ENCODE measurements at places on chromosomes 12 and 14.

DNA sequence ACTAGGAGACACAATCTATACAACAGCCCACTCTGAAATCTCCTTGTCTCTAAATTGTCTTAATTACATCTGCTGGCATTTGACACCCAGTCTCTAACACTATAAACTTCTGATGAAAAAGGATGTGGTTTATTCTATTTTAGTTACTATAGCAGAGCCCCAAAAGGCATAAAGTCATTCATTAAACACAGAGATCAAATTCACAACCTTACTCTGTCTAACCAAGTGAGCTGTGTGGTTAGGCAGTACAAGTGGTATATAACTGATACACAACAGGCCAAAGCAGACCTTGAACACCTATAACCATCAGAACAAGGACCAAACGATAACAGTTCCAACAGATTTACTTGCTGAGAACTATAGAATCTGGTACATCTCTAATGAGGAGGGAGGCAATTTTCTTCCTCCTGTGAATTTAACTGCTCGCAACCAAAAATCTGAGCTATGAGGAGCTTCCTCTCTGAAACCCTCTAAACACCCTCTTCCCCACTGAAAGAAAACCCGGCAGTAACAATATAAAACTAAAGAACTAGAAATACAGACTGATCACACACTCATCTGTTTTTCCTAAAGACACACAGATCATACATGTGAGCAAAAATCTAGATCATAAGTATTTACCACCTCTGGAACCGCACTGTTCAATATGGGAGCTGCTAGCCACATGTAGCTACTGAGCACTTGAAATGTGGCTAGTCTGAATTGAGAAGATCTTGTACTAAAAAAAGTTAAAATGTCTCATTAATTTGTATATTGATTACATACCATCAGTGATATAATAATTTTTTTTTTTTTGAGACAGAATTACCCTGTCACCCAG, 17.7 kb downstream of the SPPL3 start:
- DNase-seq: no peak

GRCh38 chr12:96233168-96233567, 39.0 kb downstream of the ELK3 start:
- DNase-seq: no peak

- no peak for DNase-seq
These were observed 10.1 kb upstream of the RASSF3 start for GRCh38 chr12:64600164-64600561.

DNA sequence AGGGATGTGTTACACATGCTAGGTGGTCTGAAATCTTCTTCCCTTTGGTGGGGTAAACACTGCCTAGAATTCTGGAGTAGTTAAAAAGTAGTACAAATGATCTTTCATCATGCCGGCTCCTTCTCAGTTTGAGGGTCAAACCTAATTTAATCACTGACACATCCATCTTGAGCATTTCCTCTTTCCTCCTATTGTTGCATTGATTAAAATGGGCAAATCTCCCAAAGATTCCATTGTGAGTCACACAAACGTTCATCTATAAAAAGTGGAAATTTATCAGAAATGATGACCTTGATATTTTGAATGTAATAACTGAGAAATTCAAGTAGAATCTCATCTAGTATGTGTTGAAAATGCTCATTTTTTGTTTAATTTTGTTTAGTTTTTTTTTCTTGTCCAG, 996.0 kb downstream of the NRXN3 start:
- no peak for DNase-seq

DNA sequence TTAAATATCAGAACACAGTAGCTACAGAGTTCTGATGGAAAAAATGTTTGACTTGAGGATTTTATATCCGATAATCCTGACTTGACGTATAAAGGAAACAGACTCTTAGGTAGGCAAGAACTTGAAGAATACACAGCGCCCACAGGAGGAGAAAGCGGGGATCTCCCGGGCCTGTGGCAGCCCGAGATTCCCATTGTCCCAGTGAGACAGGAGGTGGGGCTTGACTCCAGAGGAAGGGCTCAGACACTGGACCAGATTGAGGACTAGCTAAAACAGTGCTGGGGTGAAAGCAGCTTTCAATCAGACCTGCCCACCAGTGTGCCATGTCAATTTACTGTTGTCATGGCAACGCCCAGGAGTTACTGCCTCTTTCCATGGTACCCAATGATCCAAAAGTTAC, 51.1 kb upstream of the C14orf180 start:
- no peak for DNase-seq

DNA sequence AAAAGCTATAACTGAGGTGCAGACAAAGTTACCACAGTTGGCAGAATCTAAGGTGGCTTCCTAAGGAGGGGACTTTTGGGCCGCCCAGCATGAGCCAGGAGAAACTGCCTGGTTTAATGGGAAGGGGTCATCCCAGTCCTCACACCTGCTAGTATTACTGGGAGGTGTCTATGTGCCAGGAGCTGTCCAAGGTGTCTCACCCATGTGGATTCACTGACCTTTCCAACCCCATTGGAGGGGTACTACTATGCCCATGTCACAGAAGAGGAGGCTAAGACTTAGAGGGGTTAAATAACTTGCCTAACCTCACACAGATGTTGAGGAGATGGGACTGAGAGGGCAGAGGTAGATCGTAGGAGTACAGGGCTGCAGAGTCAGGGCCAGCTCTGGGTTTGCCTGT, 10.2 kb downstream of the ABCB9 start:
- DNase-seq: no peak

GRCh38 chr12:92926549-92926948, 2.5 kb downstream of the EEA1 start:
- no peak for DNase-seq

DNA sequence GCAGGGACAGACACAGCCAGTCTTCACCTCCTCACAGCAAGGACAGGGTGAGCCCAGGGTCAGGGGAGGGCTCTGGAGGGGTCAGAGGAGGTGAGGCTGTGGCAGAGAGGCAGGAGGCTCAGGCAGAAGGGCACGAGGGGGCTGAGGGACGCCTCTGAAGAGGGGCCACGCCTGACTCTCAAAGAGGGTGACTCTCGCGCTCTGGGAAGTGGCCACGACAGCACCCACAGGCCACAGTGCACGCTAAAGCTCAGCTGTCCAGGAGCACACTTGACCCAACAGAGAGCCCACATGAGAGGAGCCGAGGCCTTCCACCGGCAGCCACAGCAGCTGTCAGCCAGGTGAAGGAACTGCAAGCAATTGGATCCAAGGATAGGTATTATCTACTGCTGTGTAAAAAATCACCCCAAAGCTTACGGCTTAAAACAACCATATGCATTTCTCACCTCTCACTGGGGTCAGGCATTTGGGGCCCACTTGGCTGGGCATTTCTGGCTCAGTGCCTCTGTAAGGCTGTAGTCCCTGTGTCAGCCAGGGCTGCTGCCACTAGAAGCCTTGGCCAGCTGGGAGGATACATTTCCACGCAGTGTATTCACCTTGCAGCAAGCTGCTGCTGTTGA, 27.8 kb downstream of the SLC6A12 start:
- DNase-seq: no peak

- DNase-seq: no peak
These were observed 8.1 kb downstream of the GPX2 start for GRCh38 chr14:64934338-64934929.

DNA sequence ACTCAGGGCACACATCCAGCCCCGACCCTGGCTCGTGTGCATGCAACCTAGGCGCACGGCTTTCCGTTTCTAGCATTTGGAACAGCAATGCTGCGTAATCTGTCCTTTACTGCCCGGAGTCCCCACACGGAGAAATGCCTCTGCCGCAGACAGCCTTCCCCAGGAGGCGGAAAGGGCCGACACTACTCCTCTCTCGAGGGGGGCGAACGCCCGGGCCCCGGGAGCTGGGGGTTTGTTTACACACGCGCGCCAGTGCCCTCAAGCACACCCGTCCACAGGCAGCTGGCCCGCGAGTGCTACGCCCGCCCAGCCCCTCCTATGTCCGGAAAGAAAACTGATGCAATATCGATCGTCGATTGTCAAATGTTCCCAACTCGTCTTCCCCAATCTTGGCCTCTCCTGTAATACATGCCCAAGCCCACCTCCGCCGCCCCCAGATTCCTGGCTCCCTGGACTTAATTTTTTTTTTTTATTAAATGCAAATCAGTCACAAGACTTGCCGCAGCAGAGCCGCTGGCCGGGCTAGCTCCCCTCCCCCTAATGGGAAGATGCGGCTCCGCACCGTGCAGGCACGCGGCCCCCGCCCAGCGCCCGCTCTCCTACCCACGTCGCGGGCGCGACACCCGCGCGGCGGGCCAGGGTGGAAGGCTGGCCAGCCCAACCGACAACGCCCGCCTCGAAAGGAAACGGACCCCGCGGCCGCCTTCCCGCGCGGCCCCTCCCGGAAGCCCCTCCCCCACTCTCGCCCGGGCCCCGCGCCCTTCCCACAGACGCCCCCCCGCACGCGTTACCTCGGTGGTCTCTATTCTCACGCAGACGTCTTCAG, 642 bp downstream of the SLC38A2 start:
- DNase-seq: peak; percentile 46

DNA sequence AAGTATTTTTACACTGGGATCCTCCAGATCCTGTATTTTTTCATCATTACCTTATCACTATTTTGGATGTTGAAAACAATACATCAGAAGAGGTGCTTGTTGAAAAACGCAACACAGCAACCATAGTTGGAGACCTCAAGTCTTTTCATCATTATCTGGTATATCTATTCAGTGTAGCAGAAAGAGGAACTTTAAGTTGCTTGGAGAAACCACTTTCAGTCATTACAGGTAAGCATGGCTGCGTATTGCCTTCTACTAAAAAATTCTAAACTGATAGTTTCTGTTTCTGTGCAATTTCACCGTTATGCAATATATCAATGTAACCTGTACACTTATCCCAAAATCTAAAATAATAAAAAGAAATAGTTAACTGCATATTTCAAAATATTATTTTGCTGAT, 32.2 kb upstream of the PTPRQ start:
- DNase-seq: no peak

DNA sequence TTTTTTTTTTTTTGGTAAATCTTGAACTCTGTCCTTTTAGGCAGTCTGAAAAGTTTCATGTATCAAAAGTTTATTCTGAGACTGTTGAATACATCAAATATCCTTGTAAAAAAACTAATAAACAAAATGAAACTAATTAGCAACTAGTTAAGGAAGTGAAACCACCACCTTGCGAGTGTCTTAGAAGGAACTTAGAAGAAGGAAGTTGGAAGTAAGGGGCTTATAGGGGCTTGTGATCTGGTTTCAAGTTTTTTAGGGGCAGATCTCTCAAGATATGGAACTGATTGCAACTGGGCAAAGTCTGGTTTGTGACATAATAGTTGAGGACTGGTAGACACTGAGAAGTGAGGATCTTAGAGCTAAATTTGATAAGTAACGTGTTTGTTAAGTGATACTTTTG, 748.8 kb downstream of the C12orf50 start:
- no peak for DNase-seq

DNA sequence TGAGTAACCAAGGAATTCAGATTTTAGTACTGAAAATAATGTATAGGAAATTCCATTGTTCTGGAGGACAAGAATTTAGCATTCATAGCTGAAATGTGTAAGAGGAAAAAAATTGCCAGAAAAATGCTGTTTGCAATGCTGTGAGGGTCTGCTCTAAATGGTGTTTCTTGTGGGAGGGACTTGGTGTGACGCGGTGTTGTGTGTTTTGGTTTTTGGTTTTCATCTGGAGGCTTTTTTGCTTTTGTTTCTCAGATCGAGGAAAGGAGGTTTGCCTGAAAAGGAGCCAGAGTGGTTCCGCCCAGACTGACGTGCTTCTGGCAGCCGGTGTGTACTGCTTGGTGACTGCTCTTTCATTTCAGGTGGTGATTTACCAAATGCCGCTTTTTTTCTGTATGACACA, 211.8 kb upstream of the HMGA2 start:
- no peak for DNase-seq

GRCh38 chr14:73311708-73312030, 74.4 kb downstream of the PAPLN start:
- no peak for DNase-seq

DNA sequence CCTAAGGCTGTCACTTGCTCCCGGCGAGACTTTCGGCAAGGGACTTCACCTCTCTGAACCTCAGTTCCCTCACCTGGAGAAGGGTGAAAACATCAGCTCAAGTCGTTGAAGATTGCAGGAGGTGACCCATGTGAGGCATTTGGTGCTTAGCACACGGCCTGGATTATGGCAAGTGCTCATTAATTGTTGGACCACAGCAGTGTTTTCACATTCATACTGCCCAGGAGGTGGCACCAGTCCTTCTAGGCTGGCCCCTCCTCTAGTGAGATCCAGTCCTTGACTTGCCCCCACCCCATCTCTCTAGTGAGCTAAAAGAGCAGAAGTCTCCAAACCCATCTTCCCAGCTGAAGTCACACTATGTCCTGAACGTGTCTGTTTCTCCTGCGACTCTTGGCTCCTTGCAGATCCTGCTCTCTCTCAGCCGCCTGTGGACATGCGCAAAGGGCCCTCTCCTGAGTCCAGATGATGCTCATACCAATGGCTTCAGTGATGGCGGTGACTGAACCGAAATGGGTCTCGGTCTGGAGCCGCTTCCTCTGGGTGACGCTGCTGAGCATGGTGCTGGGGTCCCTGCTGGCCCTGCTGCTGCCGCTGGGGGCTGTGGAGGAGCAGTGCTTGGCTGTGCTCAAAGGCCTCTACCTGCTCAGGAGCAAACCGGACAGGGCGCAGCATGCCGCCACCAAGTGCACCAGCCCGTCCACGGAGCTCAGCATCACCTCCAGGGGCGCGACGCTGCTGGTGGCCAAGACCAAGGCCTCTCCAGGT, 1.6 kb downstream of the FICD start:
- DNase-seq: no peak

- DNase-seq: no peak
These were observed 224.6 kb downstream of the ANO2 start for GRCh38 chr12:5720381-5721005.

DNA sequence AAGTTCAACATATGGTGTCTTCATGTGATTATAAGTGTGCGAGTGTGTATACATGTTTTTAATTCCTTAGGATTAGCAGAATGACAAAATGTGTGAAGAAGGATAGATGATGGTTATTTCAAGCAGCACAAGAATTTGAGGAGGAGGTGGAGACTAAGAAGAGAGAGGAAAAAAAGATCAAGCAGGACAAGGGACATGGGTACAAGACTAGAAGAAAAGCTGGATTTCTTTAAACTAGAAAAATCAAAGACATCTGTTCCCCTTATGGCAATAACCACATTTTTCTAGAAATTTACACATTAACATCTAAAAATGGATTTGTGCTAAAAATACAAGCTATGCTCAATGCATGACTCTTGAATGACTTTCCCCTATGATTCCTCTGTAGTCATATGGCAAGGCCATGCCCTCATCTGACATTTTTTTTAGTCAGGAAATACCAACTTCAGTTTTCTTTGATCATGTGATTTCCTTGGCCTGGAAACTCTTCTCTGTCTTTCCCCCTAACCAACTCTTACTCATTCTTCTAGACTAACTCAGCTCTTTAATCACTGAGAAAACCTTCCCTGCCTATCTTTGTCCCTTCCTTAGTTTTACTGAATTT, 435.8 kb downstream of the NRXN3 start:
- DNase-seq: no peak
